ENCODE measurements at places on chromosomes 13 and 19.

GRCh38 chr13:94679614-94680013, 32.7 kb downstream of the SOX21 start:
- DNase-seq = no peak

- DNase-seq = no peak
These were observed 7.1 kb downstream of the SMG9 start for GRCh38 chr19:43747557-43748204.

GRCh38 chr19:33841685-33842084, 45.0 kb downstream of the KCTD15 start:
- DNase-seq = no peak

DNA sequence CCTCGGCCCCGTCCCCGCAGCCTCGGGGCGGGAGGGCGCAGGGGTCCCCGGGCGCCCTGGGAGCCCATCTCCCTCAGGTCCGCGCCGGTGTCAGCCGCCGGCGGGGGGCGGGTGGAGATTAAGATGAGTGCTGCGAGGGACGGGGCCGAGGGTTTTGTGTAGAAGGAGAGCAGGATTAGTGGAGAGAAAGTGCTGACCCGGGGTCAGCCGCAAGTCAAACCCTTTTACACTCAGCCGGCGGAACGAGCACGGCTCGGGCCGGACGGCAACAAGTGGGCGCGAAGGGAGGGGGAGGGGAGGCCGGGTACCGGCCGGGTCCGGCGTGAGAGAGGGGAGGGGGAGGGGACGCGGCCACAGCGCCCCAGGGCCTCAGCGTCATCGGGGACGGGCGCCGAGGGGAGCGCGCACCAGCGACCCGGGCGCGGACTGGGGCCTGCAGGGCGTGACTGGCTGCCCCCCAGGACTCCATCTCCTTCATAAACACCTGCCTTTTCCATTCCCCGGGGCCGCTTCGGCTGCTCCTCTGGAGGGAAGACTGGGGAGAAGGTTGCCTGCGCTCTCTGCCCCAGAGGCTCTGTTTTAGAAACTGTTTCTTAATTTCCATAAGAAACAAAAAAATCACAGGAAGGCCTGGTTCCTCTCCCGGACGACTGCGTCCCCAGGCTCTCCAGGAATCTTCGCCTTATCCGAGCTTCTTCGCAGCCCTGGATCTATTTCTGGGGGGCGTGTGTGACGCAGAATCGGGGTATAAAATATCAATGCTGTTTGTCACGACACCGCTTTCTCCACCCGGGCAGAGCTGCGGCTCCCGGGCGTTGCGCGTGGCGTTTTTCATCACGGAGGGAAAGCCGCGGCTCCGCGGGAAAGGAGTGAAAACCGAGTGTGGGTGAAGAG, 6.5 kb downstream of the SOX1 start:
- DNase-seq = no peak

- DNase-seq = no peak
These were observed 136.4 kb downstream of the STOML3 start for GRCh38 chr13:38854226-38854625.

DNA sequence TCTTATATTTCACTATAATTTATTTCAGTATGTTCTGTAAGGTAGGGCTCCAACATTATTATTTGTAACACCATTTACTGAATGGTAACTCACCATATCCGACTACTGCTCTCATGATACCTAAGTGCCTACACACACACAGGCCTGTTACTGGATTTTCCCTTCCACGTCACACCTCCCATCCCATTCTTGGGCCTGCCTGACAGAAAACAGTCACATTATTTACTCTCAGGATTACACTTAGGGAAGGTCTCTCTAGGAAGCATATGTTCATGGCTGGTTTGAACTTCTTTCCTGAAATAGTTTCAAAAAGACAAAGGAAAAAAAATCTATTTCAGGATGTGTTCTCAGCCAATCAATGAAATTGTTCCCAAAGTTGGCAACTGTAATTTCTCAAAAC, 102.3 kb upstream of the DOCK9 start:
- no peak for DNase-seq

GRCh38 chr13:31674051-31674450, 65.3 kb upstream of the RXFP2 start:
- no peak for DNase-seq

DNA sequence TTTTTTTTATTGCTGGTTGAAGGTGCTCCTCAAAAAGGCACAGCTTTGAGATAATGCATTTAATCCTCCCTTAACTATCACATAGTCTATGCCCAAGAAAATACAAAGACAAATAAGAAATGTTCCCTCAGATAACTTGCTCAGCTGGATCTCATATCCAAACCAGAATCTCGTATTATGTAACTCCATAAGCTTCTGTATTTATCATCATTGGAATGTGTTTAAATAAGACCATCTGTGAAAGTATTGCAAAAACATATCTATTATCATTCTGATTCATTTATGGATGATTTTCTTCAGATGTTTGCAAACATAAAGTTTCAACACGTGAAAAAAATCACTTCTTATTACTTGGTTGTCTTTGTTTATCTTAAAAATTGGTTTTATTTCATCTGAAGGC, 190.9 kb downstream of the IRS2 start:
- no peak for DNase-seq

GRCh38 chr13:45280751-45281634, 60.0 kb downstream of the TPT1 start:
- DNase-seq = no peak

DNA sequence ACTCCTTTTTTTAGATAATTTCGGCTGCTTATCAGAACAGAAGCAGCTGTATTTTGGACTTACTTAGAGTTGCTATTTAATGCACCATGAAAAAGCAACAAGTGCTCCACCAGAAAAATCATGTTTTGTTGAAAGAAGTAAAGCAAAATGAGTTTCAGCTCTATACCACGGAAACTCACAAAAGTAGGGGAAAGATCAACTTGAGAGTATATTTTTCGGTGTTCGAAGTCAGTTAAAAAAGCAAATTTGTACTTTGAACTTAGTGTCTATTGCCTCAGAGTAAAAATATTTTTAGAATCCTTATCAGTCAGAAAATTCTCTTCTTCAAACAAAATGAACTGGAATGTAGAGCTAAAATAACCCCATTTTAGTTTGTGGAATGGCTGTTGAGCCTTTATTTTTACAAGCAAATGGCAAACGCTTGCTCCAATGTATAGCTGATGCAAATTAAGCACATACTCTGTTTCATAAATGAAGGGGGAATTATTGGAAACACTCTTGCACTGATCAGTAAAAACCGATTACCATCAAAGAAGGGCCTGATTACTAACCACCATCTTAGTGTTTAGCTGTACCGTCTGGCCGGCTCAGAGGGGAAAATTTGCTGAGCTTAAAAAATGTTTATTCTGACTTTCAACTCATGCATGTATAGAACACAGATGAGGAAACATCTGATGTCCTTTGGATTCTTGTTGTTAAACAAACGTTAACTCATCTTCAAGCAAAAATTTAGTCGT, 540.7 kb downstream of the GPC6 start:
- no peak for DNase-seq

- DNase-seq = no peak
These were observed 25.9 kb downstream of the UBA2 start for GRCh38 chr19:34454091-34454490.

DNA sequence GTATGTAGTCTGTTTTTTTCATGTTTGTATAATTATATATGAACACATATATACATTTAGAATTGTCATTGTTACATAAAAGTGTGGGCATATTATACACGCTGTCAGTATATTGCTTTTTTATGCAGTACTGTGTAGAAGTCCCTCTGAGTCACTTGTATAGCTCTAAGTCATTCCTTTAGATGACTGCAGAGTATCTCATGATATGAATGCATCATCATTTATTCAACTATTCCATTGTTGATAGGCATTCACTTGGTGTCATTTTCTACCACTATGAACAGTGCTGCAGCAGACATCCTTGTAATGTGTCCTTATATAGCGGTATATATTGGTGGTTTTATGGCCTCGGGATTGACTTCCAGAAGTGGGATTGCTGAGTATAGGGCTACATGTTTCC, 15.3 kb downstream of the RFXAP start:
- DNase-seq = no peak

GRCh38 chr13:52995946-52996345, 32.7 kb upstream of the OLFM4 start:
- DNase-seq = no peak

DNA sequence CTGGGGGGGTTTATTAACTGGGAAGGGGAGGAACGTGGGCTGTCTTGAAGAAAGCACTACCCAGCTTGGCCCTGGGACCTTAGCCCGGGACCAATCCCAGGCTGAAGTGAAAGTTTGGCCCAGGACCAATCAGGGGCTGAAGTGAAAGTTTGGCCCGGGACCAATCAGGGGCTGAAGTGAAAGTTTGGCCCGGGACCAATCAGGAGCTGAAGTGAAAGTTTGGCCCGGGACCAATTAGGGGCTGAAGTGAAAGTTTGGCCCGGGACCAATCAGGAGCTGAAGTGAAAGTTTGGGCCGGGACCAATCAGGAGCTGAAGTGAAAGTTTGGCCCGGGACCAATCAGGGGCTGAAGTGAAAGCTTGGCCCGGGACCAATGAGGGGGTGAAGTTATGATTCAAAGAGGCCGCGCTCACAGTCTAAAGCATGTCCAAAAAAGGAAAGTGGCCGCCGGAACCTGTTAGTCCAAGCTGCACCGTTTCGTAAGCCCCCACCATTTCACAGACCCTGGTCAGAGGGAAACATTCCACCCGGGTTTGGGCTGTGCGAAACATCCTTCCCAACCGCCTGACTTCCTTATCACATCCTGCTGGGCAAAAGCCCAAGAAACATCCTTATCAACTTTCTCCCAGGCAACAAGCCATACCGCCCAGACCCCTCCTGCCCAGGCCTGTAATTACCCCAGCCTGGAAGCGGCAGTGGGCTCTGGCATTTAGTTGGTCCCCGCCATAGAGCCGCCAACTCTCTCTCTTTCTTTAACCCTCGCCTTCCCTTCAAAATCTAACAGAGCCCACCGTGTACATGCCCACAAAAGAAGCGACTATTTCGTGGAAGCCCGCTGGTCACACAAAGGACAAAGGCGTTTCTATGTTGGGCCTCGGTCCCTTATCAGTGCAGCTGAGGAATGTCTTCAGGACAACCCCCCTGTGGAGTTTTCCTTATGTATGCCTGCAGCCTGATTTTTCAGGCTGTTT, 1.1 kb downstream of the ZNF850 start:
- DNase-seq = no peak

- no peak for DNase-seq
These were observed 650.8 kb upstream of the MIR17HG start for GRCh38 chr13:90696656-90697055.

DNA sequence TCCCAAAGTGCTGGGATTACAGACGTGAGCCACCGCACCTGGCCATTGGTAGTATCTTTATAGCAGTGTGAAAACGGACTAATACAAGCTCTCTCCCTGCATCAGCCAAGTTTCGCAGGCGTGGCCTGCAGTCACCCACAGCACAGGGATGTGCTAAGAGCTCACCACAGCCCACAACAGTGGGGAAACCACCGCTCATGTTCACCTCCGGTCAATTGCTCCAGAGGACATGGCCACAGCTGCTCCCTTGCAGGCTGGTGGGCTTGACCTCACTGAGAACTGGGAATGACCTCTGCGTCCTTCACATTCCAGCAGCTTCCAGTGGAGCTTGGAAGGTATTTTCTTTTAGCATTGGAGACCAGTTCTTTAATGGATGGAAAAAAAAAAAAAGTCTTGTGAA, 156.4 kb downstream of the KCTD15 start:
- DNase-seq = no peak

- DNase-seq = no peak
These were observed 83.1 kb downstream of the TNFSF13B start for GRCh38 chr13:108352599-108352998.

All from stimulated activated CD8-positive, alpha-beta memory T cell treated with anti-CD3 and anti-CD28 coated beads, Interleukin-2, amount 100 ng/mL, for 1 hour (primary cell).